GM12878 (cell line): ENCODE measurements at places on chromosomes 2 and 18.
A peak's percentile ranks its signal among the peaks of the same experiment; 100 is the strongest.

DNA sequence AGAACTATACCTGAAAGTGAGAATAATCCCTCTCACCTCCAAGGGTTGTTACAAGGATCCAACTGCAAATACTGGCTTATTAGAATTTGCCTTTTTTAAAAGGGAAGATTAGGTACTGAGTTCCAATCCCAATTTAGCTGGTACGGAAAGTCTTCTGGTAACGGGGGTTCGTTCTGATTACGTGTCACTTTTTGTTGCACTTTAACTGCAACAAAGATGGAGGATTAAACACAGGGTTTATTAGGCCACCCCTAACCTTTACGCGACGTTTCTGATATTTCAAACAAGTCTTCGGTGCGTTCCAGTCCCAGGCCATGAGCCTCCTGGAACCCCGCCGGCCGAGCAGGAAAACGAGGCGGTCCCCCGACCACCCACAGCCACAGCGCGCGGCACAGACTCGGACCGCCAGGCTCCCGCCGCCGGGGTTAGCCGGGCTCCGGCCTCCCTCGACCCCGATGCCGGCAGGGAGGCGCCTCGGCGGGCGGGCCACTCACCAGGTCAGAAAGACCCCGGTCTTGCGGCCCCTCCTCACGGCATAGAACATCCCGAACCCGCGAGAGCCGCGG lies 411 bp downstream of the RNASEH1 start:
- DNase-seq = no peak

DNA sequence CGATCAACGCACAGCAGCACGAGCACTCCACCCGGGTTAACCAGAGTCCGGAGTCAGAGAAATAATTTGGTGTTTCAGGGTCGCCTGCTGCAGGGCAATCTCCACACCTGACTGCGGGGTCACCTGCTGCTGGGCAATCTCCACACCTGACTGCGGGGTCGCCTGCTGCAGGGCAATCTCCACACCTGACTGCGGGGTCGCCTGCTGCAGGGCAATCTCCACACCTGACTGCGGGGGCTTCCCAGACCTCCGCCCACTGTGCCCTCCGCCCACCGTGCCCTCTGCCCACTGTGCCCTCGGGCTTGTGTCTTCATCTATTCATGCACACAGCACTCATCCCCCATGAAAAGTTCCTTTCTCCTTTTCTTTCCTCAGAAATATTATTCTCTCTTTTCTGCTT lies 500.2 kb upstream of the SALL3 start:
- no peak for DNase-seq

DNA sequence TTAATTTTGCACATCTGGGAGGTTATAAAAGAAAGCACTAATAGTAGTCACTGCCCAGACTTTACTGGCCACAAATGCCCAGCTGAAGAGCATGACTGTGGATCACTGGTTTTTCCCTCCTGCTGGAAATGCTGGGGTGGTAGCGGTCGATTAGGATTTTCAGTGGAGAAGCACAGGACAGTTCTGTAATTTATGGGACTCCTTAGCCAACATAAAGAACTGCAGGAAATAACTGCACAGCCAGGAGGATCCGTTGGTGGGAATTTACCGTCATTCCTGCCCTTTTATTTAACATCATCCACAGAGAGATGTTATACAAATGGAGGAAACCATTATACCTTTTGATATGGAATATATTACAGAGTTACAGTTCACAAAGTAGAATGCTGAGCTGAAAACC lies 61.5 kb downstream of the TNFRSF11A start:
- DNase-seq = no peak

GRCh38 chr18:59612381-59612780 lies 84.8 kb downstream of the CCBE1 start:
- no peak for DNase-seq

DNA sequence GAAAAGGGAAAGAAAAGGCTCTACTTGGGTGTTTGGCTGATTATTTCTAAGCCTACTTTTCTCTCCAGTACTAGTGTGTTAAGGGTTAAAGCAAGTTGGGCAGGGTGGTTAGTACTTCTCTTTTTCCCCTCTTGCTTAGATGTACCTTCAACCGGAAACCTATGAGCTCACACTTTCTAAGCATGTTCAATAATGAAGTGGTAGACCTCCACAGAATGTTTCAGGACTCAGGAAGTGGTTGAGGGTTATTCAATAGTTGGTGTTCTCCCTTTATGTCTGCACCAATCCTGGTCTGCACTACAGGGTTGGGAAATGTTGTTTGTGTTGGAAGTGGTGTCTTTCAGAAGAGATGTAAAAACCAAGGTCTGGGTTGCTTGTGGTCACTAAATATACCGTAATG lies 137.1 kb downstream of the ZEB2 start:
- peak; percentile 80 for DNase-seq

GRCh38 chr18:72419914-72420313 lies 124.2 kb downstream of the CBLN2 start:
- no peak for DNase-seq

- DNase-seq = no peak
Observed at GRCh38 chr2:166773308-166773949, 114.9 kb upstream of the XIRP2 start.

DNA sequence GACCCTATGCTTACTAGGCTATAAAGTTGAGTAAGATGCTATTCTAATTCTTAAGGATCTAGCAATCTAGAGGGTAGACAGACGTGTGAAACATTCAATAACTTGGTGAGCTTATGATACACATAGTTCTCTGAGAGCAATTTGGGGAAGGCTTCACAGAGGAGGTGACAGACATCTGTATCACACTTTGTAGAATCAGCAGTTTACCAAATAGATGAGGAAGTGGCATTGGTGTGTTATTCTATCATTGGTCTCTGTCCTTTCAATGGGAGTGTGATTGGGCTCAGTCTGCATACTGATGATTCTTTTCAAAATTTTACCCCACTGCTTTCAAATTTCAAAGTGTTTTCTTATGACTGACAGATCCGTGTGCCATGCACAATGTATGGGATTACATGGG lies 47.0 kb upstream of the TMEM178A start:
- no peak for DNase-seq

DNA sequence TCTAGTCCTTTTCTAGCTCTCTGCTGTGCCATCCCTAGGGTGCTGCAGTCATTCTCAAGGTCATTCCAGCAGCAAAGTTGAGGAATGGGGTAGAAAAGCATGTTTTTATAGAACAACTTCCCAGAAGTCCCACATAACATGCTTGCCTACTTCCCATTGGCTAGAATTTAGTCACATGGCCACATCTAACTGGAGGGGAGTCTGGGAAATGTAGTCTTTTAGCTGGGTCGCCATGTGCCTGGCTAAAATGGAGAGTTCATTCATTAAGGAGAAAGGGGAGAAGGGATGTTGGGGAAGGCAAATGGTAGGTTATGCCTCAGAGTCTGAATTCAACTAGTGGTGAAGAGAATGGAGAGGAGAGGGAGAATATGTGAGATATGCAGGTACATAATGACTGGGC lies 85.7 kb downstream of the SLC4A3 start:
- no peak for DNase-seq

DNA sequence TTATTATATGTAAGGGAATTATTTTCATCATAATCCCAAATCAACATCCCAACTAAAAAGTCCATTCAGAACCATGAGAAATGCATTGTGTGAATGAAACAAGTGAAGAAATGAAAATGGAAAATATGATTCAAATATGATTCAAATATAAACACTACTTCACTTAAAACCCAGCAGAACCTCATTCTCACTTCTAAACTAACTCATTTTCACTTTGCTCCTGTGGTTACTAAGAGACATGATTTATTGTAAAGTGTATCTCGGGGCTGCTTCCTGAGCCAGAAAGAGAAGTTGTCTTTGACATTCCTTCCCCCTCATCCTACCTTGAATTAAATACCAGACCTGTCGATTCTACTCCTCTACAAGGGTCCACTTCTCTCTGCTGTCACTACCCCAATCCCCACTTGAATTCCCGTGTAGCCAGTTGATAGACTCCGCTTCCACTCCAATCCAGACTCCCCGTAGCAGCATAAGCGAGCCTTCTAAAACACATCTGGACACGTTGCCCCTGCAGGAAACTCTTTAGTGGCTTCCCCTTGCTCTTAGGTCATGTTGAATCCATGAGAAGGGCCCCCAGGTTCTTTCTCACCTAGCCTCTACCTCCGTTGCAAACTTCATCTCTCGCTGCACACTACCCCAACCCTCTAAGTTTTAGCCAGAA lies 697.0 kb upstream of the ID2 start:
- no peak for DNase-seq

GRCh38 chr2:32627441-32627813 lies 423 bp upstream of the TTC27 start:
- DNase-seq = no peak

DNA sequence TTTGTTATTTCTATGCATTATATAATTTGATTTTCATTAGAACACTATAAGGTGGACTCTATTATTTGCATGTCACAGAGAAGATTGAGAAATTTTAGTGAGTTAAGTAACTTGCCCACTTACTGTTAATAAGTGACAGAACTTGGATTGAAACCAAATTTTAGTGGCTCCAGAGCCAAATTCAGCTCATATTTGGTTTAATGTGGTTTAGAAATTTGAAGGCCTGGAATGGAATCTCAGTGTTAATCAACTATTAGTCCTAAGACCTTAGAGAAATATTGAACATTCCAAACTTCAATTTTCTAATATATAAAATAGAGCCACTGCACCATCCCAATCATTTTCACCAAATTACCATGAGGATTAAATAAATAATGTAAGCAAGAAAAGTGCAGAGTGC lies 281.6 kb downstream of the ZNF385B start:
- no peak for DNase-seq

- DNase-seq = no peak
Observed at GRCh38 chr2:190023860-190024259, 38.7 kb downstream of the MSTN start.
